ENCODE measurements at places on chromosomes 7 and 10.
A peak's percentile ranks its signal among the peaks of the same experiment; 100 is the strongest.

- no peak for DNase-seq
These were observed 194.6 kb upstream of the TMEM72 start for GRCh38 chr10:44716470-44717015.

- no peak for DNase-seq
These were observed 11.9 kb upstream of the TSPAN15 start for GRCh38 chr10:69439350-69439739.

- DNase-seq: no peak
These were observed 700.9 kb downstream of the MAGI2 start for GRCh38 chr7:78752554-78752953.

DNA sequence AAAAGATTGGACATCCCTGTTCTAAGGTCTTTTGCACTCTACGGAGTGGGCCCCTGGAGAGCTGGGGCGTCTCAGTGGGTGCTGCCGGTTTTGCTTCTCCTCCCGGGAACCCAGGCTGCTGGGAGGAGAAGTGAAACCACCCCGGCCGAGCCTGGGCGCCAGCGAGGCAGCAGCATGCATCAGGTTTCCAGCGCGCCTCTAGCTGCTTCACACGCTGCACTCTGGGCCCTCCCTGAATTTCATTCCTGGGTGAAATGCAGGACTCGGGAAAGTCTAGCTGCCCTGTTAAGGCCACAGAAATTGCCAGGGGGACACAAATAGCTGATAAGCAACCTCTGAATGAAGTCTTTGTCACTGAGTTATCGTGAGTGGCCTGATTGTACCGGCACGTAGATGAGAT is 127.4 kb downstream of the TRRAP start:
- no peak for DNase-seq

DNA sequence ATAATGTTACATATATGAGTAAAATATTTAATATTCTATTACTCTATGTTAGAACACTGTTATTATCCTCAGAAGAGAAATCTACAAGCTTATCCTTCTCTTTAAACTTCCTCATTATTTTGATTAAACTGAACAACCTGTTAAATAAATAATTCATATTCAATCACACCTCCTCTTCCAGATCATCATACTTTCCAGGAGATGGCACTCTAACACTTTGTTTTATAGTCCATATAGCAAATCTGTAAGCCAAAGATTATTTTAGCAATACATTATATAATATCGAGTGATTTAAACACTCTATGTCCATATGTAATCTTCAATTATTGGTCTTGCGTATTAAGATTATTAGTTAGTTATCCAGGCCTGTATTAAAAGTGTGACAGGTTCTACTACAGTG is 694.1 kb downstream of the ANKRD7 start:
- peak; percentile 40 for DNase-seq

- DNase-seq: no peak
These were observed 64.6 kb downstream of the FAS start for GRCh38 chr10:89055159-89055558.

- peak; percentile 55 for DNase-seq
These were observed 11.8 kb downstream of the PODXL start for GRCh38 chr7:131544449-131545301.
